Activated CD4-positive, alpha-beta T cell treated with anti-CD3 and anti-CD28 coated beads, Interleukin-2, amount 10 ng/mL, durations not matched to agents 7 days and 5 days (primary cell): ENCODE measurements at places on chromosomes 5 and 9.

DNA sequence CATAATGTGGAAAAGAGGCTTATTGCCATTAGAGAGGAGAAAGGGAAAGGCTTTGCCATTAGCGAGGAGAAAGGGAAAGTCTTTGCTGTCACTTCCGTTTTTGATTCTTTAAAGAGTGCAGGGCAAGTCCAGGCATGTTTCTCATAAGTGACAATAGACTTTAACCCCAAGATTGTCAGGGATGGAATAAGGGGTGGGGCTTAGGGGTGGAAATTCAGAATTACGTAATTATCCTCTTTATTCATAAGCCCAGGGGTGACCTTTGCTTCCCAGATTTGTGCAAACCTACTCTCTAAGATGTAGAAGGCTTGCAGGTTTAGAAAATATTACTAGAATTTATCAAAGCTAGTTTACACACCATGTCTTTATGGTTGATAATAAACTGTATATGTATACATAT lies 2.3 kb upstream of the PLK2 start:
- no peak for DNase-seq

DNA sequence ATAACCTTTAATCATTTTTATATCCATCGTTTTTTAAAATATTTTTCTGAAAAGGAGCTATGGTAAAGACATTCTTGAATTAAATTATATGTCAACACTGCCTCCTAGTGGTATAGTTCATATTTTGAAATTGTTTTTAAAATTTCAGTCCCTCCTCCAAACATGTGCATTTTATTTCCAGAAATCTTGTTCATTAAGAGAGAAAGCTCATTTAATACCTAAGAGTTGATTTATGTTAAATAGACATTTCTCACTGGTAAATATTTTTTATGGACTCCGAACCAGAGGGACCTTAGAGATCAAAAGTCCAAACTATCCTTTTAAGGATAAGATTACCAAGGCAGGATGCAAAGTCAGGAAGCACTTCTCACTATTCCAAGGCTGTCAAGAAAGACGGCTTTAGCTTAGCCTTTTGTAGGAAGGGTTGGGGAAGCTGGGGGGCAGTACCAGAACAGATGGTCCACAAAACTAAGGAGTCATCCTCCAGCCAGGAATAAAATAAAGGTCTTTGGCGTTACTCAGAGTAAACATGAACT lies 21.6 kb downstream of the BHMT start:
- DNase-seq = no peak

DNA sequence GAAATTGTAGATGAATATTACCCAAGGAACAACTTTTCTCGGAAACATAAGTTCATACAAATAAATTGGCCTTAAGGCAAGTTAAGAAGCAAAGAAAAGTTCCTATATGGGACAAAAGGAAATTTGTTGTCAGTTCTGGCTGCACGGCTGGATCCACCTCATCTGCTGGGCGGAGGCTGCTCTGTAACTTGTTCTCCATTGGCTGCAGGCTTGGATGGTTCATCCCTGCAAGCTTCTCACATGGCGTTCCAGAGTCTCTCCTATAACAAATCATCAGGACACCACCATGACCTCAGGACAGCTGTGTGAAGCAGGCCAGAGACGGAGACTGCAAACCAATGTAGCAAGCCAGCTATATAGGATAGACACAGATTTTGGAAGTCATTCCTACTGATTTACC lies 81.4 kb upstream of the DAB2 start:
- DNase-seq = no peak

GRCh38 chr9:103990311-103990710 lies 103.8 kb upstream of the SMC2 start:
- DNase-seq = no peak

GRCh38 chr5:39102684-39103155 lies 28.5 kb upstream of the RICTOR start:
- no peak for DNase-seq

GRCh38 chr5:131357739-131358561 lies 94.1 kb downstream of the CDC42SE2 start:
- DNase-seq = peak; percentile 39

- no peak for DNase-seq
Measured at GRCh38 chr9:26266146-26266793, 588.0 kb upstream of the TUSC1 start.

DNA sequence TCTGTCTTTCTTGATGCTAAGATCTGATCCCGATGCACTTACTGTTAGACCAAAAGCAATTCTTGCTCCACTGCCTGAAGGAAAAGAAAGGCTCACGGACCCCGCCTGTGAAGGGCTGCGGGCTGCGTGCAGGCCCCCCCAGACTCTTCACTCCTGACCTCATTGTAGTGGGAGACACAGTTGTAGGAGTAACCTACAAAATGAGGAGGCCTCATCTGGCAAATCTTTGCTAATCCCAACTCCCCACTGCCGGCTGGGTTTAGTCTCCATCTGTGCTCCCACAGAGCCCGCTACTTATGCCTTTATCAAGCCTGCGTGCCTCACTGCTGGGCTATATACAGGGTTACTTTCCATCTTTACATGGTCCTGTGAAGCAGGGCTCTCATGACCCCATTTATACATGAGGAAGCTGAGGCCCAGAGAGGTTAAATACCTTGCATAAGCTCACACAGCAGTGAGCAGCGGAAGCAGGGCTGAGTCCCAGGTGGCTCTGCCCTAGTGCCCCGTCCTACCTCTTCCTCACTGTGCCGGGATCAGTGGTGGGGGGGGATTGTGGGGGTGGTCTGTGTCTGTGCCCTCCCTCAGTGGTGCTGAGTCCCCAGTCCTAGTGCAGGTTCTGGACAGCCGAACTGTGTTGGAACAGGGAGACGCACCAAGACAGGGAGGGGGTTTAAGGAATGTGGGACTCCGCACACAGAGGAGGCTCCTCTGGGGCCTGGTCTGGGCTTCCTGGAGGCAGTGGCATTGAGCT lies 43.9 kb upstream of the RNF130 start:
- no peak for DNase-seq

DNA sequence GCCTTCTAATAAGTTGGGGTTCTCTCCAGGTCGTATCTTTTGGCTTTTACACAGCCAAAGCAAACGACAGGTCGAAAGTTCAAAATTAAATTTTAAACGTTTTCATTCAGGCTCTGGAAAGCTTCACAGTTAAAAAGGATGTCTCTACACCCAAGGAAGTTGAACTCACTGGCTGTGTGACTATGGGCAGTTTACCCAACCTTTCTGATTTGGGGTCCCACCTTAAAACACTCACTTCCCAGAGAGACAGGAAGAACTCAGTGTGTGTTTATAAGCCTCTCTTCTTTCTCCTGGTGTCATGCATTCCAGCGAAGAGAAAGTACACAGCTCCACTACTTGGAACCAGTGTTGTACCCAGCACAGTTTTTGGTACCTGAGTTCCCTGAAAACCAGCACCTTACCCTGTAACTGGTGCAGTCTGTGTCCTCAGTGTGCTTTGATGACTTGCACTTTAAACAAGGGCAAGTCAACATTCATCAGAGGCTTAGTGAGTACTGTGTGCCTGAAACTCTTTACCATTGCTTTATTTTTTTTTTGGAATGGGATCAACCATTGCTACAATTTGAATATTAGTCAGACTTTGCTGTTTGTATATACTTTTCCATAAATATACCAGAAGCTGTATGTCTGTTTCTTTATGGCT lies 1.7 kb downstream of the SRD5A1 start:
- DNase-seq = no peak

DNA sequence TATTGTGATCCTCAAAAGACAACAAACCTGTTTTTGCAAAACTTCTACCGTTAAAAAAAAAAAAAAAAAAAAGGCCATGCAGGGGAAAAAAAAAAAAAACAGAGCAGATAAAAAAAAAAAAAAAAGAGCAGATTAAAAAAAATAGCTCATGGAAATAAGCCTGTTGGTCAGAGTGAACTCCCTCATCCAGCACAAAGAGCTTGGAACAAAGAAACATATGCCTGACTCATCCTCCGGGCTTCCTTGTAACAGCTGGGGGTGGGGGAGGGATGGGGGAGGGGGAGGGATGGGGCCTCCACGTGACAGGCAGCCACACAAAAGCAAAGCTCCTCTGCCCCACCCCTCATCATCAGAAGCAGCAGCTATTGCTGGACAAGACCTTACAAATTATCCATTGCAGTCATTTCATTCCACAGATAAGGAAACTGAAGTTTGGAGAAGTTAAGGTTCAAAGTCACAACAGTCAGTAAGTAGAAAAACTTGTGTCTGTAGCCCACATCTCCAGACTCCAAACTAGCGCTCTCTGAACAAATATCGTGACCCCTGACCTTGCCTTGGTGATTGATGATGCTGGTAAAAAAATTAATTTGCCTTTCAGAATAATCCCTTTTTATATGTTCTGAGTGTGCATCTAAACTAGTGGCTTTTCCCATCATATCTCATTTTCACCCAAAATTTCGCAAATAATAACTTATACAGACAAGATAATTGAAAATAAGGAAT lies 38.9 kb downstream of the SLC35D2 start:
- DNase-seq = no peak

- DNase-seq = no peak
Measured at GRCh38 chr5:77806213-77806843, 30.2 kb upstream of the TBCA start.

DNA sequence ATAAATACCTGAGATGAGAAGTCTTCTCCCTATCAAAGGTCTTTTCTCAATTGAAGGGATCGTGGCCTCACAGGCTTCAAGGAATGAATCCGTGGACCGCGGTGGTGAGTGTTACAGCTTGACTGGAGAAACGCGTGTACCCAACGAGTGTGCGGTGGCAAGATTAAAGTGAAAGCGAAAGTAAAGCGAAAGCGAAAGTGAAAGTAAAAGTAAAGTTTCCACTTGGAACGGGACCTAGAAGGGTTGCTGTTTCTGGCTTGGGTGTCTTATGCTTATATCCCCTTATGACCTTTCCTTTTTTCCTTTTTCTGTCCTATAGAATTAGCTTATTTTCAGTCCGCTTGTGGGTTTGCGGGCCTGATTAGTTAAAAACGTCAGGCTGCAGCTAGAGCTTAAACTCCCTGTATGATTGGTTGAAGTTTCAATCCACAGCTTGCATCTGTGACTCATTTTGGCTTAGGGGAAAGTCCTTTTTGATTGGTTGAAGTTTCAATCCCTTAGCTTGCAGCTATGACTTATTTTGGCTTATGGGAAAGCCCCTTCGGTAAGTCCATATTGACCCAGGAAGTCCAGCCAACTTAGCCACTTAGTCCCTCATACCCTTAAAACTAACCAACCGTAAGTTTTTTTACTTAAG lies 924.3 kb upstream of the CDH10 start:
- no peak for DNase-seq

DNA sequence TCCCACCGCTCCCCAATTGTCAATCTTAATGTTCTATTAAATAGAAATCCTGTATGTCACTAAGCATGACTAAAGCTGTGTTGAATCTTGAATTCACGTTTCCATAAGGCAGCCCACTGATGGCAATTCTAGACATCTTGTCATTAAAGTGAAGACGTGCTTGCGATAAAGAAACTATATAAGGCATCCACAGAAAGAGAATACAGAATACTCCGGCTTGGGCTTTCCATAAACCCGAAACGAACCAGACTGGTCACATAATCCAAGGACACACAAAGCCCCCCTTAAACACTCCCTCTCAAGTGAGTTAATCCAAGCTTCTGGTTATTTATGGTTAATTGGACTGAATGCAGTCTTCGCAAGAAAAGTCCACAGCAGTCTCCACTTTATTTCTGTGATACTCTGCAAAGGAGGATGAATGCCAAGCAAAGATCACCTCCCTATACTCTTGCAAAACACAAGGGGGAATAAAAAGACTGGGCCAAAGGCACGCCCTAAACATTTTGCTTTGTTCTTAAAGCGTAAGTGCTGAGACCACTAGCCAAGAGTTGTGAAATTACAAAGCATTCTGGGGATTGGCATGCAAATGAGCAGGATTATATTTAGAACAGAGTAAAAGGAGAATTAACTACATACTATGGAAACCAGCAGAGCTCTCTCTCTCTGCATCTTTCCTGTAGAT lies 54.7 kb downstream of the DPYSL3 start:
- no peak for DNase-seq

GRCh38 chr5:180817893-180818674 lies 15.5 kb upstream of the MGAT1 start:
- DNase-seq = no peak
